ENCODE measurements at places on chromosomes 11 and 22. TPM values are rescaled to one million over a fixed set of nuclear protein-coding genes. Genes with fewer than 3 reads are reported as not detected.

The TRIM29 gene
- 0.25 TPM for total RNA-seq

The OR51B2 gene
- total RNA-seq, result not detected

The LTO1 gene
- 16.0 TPM for total RNA-seq

The MAJIN gene
- total RNA-seq, result not detected

The MB gene
- not detected for total RNA-seq

The C11orf87 gene
- total RNA-seq, result not detected

The PANX3 gene
- total RNA-seq, result not detected

The LMNTD2 gene
- 0.56 TPM for total RNA-seq

The MUC5AC gene
- not detected for total RNA-seq

The MPPED2 gene
- not detected for total RNA-seq

The ELFN2 gene
- total RNA-seq, result 0.04 TPM

The PAX6 gene
- not detected for total RNA-seq

The MS4A12 gene
- not detected for total RNA-seq

The CST6 gene
- 0.49 TPM for total RNA-seq

The LIF gene
- total RNA-seq, result 0.63 TPM

The FAM180B gene
- not detected for total RNA-seq

The KCNK4 gene
- total RNA-seq, result not detected

The MYEOV gene
- 2.2 TPM for total RNA-seq

The OR52E8 gene
- total RNA-seq, result not detected

The C11orf91 gene
- not detected for total RNA-seq

The PDGFB gene
- total RNA-seq, result 69.0 TPM

The OR8G5 gene
- total RNA-seq, result not detected

The MCAM gene
- total RNA-seq, result 2,031 TPM

The SF1 gene
- total RNA-seq, result 74.6 TPM

The OR51I1 gene
- total RNA-seq, result not detected

The NAA40 gene
- total RNA-seq, result 12.1 TPM

The MIAT gene
- total RNA-seq, result 0.26 TPM

The MUC6 gene
- total RNA-seq, result not detected

The NLRP6 gene
- total RNA-seq, result not detected

The TRIM51 gene
- not detected for total RNA-seq

The SMC1B gene
- 0.04 TPM for total RNA-seq

The RIMBP3C gene
- total RNA-seq, result 0.04 TPM

The RAB38 gene
- total RNA-seq, result 10.9 TPM

The KIF18A gene
- total RNA-seq, result 8.3 TPM

The FREY1 gene
- total RNA-seq, result 0.88 TPM

The TMEM151A gene
- not detected for total RNA-seq

The PPP6R2 gene
- 62.3 TPM for total RNA-seq

The SYT13 gene
- total RNA-seq, result not detected

The ADM2 gene
- total RNA-seq, result 0.20 TPM

The CCDC15 gene
- total RNA-seq, result 2.6 TPM

The PLEKHB1 gene
- total RNA-seq, result 0.42 TPM

The MYOD1 gene
- total RNA-seq, result not detected

The OR52A1 gene
- total RNA-seq, result not detected

The C1QTNF4 gene
- total RNA-seq, result 0.11 TPM

The CCND1 gene
- 349 TPM for total RNA-seq
